ENCODE measurements at places on chromosomes 2 and 18. TPM values are rescaled to one million over a fixed set of nuclear protein-coding genes. Genes with fewer than 3 reads are reported as not detected.

- no peak for DNase-seq
- no peaks in the 10 kb centered on the region for H3K4me1 ChIP-seq
- no peak overlapping the region for H3K27ac ChIP-seq
- H3K4me3 ChIP-seq: no peak overlapping the region
- no peaks in the 10 kb centered on the region for H3K27me3 ChIP-seq
- H3K36me3 ChIP-seq: peaks cover 8% of the 10 kb centered on the region
Measured at GRCh38 chr2:237025090-237025865, 60.4 kb upstream of the COPS8 start.

DNA sequence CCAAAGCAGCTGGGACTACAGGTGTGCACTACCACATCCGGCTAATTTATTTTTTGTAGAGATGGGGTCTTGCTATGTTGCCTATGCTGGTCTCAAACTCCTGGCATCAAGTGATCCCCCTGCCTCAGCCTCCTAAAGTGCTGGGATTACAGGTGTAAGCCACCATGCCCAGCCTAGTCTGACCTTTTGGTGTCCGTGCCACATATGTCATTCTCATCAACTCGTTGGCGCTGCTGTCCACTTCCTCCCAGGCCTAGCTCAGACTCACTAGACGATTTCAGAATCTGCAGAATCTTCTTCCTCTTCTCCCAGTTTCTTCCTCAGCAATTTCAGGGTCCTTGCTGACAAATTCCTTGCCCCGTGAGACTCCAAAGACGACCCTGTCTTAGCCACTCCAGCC, 39.8 kb upstream of the DNMT3A start:
- no peak overlapping the region for H3K4me3 ChIP-seq
- H3K27me3 ChIP-seq: peaks cover 8% of the 10 kb centered on the region
- DNase-seq: no peak
- H3K27ac ChIP-seq: no peak overlapping the region
- H3K36me3 ChIP-seq: peaks cover 2% of the 10 kb centered on the region

DNA sequence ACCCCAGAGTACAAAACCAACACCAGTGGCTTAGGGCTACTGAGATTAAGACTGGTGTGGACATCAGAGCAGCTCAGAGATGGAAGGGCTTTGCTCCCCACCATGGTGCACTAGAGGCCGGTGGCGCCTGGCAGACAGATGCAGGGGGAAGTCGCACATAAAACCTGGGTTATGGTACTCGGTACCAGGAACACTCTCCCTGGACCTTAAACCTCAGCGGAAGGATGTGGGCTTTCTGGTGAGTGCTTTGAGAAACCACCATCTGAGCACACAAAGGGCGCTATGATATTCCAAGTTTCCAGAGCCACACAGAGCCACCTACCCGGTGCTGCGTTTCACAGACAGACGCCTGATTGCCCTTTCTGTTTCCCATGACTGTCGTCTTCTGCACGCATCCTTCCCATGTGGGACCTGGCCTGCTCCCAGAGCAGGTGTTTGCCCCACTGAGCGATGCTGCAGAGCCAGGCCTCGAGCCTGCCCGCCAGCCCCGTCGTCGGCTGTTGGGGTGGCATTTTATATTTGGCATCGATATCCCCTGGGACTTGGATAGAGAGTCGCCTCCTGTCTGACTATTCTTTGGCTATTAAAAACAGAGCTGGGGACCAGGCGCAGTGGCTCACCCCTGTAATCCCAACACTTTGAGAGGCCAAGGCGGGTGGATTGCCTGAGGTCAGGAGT, 89.5 kb upstream of the ODC1 start:
- H3K36me3 ChIP-seq: no peaks in the 10 kb centered on the region
- H3K4me3 ChIP-seq: no peak overlapping the region
- no peak for DNase-seq

DNA sequence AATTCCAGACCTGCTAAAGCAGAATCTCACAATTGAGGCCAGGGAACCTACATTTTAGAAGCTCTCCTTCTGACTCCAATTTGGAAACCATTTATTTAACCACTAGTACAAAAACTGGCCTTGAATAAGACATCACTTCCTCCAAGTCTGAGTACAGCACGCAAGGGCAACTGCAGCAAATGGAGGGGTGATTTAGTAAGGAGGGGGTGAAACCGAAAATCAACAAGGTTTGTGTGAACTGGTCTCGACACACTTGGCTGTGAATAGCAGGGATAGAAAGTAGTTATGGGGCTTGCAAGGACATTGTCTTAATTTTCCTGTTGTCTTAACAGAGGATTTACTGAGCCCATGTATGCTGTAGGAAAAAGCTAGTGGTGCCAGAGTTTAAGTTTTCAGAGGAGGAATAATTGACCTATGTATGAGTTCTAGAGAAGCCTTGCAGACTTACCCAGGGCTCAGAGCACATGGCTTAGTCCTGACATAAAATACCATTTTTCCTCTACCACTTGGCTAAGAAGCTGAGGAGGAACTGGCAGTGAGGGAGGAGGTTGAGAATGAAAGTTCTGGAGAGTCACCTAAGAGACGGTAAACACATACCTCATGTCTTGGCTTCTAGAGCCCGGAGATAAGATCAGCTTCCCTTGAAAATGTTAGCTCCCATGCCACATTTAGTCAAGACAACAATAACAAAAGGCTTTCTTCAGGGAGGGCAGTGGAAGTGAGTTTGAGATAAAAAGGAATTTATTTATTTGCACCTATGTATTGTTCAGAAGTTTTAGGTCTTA, 114.8 kb downstream of the SMAD2 start:
- no peak overlapping the region for H3K27ac ChIP-seq
- no peak for DNase-seq
- no peaks in the 10 kb centered on the region for H3K36me3 ChIP-seq
- H3K4me3 ChIP-seq: no peak overlapping the region

DNA sequence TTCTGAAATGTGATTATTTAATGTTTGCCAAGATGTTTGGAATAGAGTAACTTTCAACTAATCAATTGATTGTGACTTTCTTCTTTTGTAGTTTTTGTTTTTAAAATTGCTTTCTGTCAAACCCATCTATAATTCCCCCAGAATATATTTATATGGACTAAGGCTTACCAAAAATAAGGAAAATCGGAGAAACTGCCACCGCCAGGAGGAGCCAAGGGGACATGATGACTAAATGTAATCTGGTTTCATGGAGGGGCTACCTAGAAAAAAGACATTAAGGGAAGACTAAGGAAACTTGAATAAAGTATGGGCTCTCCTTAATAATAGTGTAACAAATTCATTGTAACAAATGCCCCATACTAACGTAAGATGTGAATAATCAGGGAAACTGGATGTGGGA, 19.5 kb downstream of the BOLA3 start:
- DNase-seq: no peak
- no peak overlapping the region for H3K27ac ChIP-seq
- H3K4me1 ChIP-seq: no peaks in the 10 kb centered on the region
- peaks cover 3% of the 10 kb centered on the region for H3K27me3 ChIP-seq

GRCh38 chr2:9300829-9301453, 94.3 kb downstream of the ASAP2 start:
- no peak for DNase-seq
- no peaks in the 10 kb centered on the region for H3K4me1 ChIP-seq
- H3K36me3 ChIP-seq: no peaks in the 10 kb centered on the region

DNA sequence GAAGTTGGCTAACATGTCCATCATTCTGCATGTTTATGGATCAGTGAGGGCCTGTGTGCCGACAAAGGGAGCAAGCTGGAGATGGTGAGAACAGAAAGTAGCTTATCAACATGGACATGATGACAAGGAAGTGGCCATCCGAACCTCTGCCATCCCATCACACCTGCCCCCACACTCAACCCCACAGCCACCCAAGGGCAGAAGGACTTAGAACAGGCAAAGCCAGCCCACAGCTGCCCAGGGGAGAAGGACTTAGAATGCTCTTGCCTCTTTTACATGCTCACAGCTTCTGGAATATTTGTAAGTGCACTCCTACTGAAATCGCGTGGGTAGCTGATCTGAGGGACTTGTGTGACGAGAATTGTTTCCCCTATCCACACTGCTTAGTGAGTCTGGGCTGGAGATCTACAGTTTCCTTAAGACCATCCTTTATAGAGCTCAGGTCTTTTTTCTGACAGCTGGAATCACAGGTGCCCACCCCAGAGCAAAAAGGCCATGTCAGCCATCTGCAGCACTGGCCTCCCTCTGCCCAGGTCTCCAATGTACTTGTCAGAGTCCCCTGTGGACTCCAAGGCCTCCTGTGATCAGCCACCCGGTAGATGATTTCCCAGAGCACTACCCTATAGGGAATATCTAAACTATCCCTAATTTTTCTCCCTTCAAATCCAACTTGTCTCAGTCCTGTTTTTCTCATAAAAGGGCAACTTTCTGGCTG, 154.1 kb downstream of the SMAD7 start:
- peaks cover 15% of the 10 kb centered on the region for H3K27me3 ChIP-seq
- H3K36me3 ChIP-seq: no peaks in the 10 kb centered on the region
- peak; percentile 2 for DNase-seq
- H3K27ac ChIP-seq: no peak overlapping the region
- peaks cover 15% of the 10 kb centered on the region for H3K4me1 ChIP-seq

DNA sequence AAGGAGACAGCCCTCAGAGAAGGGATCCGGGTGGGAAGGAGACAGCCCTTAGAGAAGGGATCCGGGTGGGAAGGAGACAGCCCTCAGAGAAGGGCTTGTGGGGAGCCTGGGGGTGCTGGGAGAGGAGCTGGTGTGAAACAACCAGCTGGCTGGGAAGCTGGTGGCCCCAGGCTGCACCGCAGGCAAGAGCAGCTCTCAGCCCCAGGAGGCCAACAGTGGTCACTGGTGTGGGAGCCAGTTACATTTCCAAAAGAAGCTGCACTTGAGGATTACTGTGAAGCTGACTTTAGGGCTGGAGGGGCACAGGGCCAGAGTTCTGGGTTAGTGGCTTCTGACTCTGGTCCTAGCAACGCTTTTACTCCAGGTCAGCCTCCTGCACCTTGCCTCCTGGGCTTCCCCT, 3.3 kb downstream of the HES6 start:
- peaks cover 15% of the 10 kb centered on the region for H3K36me3 ChIP-seq
- H3K4me1 ChIP-seq: peaks cover 21% of the 10 kb centered on the region
- H3K4me3 ChIP-seq: peak overlapping the region; percentile 14
- DNase-seq: no peak

GRCh38 chr2:207939342-207940108, 85.8 kb downstream of the PLEKHM3 start:
- H3K27me3 ChIP-seq: no peaks in the 10 kb centered on the region
- H3K27ac ChIP-seq: no peak overlapping the region
- no peaks in the 10 kb centered on the region for H3K36me3 ChIP-seq
- H3K4me1 ChIP-seq: no peaks in the 10 kb centered on the region
- no peak overlapping the region for H3K4me3 ChIP-seq
- DNase-seq: no peak

DNA sequence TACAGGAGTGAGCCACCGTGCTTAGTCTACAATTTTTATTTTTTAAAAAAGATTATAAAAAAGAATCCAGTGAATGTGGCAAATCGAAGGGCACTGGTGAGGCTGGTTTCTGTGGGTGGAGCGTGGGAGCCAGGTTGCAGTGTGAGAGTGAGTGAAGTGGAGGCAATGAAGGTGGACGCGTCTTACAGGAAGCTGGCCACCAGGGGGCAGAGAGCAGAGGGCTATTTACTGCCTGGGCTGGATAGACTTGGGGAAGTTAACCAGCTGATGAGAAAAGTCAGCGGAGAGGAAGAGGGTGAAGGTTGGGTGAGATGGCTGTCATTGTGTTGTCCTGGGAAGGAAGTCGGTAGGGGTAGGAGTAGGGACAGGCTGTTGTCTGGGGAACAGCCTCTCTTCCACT, 6.8 kb downstream of the SCTR start:
- peak; percentile 80 for DNase-seq
- no peaks in the 10 kb centered on the region for H3K4me1 ChIP-seq
- H3K4me3 ChIP-seq: no peak overlapping the region
- peaks cover 5% of the 10 kb centered on the region for H3K36me3 ChIP-seq
- no peak overlapping the region for H3K27ac ChIP-seq
- peaks cover 2% of the 10 kb centered on the region for H3K27me3 ChIP-seq

DNA sequence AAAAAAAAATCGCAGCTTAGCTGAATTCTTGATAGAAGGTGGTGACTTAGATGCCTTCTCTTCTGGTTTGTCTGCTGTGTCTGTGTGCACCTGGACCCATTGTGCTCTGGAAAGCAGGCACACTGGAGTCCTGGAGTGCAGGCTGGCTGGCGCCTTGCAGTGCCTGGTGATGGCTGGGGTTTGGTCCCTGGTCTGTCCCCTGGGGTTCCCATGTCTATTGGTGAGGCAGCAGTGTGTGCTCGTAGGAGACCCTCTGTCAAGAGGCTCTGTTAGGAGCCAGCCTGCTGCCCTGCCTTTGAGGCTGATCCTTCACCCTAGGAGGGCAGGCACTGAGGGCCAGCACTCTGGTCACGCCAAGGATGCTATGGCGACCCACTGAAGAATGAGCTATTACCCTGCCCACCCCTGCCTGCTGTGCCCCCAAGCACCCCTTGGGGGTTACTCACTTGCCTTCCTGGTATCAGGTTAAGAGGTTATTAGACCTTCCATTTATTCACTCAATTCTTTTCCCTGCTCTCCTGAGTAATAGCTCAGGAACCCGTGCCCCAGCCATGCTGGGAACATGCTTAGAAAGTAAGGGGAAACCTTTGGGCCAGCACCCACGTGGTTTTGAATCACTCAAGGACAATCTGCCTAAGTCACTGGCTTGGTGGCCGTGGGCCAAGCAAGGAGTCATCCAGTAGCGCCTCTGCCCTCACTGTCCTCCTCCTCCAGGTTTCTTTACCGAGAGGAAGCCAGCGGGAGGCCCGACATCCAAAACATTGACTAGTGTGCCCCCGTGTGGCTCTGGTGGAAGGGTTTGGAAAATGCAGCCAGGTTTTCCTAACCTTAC, 284.5 kb downstream of the PRKCE start:
- DNase-seq: peak; percentile 81
- peaks cover 24% of the 10 kb centered on the region for H3K4me1 ChIP-seq
- H3K27ac ChIP-seq: peak overlapping the region; percentile 57
- H3K4me3 ChIP-seq: peak overlapping the region; percentile 46

GRCh38 chr2:181177376-181177775, 197.0 kb downstream of the UBE2E3 start:
- H3K27me3 ChIP-seq: no peaks in the 10 kb centered on the region
- no peak for DNase-seq
- no peak overlapping the region for H3K4me3 ChIP-seq
- no peaks in the 10 kb centered on the region for H3K4me1 ChIP-seq
- H3K27ac ChIP-seq: no peak overlapping the region

The FAM117B gene
- total RNA-seq: 28.9 TPM

The TCF7L1 gene
- 6.6 TPM for total RNA-seq

The RAB27B gene
- not detected for total RNA-seq

Data from glutamatergic neuron (in vitro differentiated cells).